AG08395 (cell line): ENCODE measurements at places on chromosomes 16 and 17.
A peak's percentile ranks its signal among the peaks of the same experiment; 100 is the strongest.

- DNase-seq = no peak
These were observed 3.4 kb downstream of the ARL16 start for GRCh38 chr17:81680150-81680549.

GRCh38 chr17:58679263-58680037, 12.4 kb downstream of the TEX14 start:
- DNase-seq = no peak

DNA sequence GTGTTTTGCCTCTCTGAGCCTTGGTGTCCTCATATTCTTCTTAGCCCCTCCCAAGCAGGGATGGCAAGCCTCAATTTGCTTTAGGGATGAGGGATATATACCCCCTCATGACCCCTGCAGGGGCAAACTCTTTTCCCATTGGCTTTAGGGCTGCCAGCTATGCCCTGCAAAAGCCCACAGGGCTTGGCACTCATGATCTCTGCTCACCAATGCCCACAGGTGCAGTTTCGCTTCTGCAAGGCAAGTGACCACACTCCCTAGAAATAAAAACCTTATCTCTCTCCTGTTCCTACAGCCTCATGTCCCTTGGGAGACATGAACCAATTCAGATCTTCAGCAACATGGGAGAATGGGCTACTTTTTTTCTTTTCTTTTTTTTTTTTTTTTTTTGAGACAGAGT, 8.8 kb downstream of the BEAN1 start:
- no peak for DNase-seq

- no peak for DNase-seq
These were observed 205.2 kb upstream of the CHMP6 start for GRCh38 chr17:80786470-80786869.

DNA sequence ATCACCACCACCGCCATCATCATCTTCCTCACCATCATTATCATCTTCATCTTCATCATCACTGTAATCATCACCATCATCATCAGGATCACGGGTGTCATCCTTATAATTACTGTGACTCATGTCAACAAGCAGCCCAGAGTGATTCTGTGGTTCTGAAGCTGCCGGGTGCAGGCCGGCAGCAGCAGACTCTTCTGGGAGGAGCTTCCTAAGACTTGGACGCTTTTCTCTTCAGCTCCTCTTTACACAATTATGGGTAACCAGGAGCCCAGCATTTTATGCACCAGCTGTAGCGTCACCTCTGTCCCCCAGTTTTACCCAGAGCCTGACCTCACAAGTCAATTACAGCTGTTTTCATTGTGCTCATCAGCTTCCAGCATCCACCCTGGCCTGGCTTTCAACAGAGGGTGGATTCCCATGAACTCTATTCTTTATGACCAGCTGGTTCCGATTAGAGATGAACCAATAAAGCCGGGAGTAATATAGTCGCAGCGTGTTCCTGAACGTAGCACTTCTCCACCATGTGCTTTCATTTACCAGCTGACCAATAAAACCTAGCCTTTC, 275.8 kb downstream of the FOXL1 start:
- peak; percentile 85 for DNase-seq

- no peak for DNase-seq
These were observed 900.8 kb upstream of the GOT2 start for GRCh38 chr16:59634951-59635350.

- no peak for DNase-seq
These were observed 55.2 kb downstream of the ARSG start for GRCh38 chr17:68346448-68346847.
